ENCODE measurements at places on chromosomes 1 and 21. TPM values are rescaled to one million over a fixed set of nuclear protein-coding genes. Genes with fewer than 3 reads are reported as not detected.

PLPPR4 gene
- not detected for total RNA-seq

GRCh38 chr1:171948511-171948910 lies 107.2 kb downstream of the DNM3 start:
- peaks cover 10% of the 10 kb centered on the region for H3K27me3 ChIP-seq
- H3K36me3 ChIP-seq, result no peaks in the 10 kb centered on the region
- H3K27ac ChIP-seq, result no peak overlapping the region
- DNase-seq, result no peak

TLCD4 gene
- 0.03 TPM for total RNA-seq

ELAPOR1 gene
- 4.1 TPM for total RNA-seq

DNA sequence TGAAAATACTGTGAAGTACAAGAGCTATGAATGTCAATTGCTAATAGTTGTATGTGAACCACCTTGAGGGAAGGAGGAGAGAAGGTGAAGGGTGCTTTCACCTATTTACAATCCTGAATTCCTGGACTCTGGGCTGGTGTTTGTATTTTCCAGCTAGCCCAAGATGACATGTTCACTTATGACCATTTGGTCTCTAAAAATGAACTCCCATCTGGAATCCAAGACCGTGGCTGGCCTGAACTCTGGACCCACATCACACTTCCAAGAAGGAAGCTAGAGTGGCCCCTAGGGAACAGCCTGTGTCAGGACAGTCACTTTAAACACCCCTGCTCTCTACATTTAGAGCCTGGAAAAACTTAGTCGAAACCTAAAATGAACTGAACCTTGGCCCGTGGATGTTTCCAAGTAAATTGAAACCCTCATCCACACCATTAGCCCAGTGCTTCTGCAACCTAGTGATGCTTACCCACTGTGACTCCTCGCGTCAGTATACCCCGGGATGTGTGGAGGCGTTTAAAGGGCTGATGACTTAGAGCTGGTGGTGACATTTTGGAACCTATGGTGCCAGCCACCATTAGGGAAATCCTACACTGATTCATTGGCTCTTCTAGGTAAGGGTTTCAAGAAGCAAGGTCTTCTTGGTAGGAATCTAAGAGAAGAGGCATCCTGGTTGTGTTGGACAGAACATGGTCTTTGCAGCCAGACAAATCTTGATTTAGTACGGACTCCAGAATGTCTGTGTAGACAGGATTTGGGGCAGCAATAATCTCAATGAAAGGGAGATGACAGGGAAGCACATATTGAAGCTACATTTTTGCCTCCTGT lies 171.5 kb upstream of the IRF2BP2 start:
- H3K36me3 ChIP-seq, result no peaks in the 10 kb centered on the region
- no peak overlapping the region for H3K27ac ChIP-seq
- H3K27me3 ChIP-seq, result no peaks in the 10 kb centered on the region
- H3K4me3 ChIP-seq, result no peak overlapping the region
- no peaks in the 10 kb centered on the region for H3K4me1 ChIP-seq

CFAP45 gene
- 1.3 TPM for total RNA-seq

DNA sequence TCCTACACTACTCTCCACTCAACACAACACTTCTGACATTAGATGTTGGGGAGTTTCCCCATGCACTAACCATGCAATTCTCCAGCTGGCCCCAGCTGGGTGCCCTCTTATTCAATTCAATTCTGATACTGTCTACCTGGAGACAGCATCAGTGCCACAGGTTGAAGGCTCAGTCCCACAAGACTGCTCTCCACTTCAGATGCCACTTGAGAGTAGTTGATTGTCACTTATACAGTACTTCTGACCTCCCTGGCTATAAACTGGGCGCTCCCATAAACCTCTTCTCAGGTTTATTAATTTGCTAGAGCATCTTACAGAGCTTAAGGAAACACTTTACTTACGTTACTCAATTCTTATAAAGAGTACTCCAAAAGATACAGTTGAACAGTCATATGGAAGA lies 442.3 kb downstream of the LRRIQ3 start:
- DNase-seq, result no peak
- no peak overlapping the region for H3K27ac ChIP-seq
- no peaks in the 10 kb centered on the region for H3K36me3 ChIP-seq
- no peaks in the 10 kb centered on the region for H3K4me1 ChIP-seq
- H3K27me3 ChIP-seq, result no peaks in the 10 kb centered on the region
- H3K4me3 ChIP-seq, result no peak overlapping the region

GRCh38 chr1:245752561-245752960 lies 597.8 kb downstream of the KIF26B start:
- H3K4me3 ChIP-seq, result no peak overlapping the region
- H3K27me3 ChIP-seq, result no peaks in the 10 kb centered on the region
- no peak overlapping the region for H3K27ac ChIP-seq

DNA sequence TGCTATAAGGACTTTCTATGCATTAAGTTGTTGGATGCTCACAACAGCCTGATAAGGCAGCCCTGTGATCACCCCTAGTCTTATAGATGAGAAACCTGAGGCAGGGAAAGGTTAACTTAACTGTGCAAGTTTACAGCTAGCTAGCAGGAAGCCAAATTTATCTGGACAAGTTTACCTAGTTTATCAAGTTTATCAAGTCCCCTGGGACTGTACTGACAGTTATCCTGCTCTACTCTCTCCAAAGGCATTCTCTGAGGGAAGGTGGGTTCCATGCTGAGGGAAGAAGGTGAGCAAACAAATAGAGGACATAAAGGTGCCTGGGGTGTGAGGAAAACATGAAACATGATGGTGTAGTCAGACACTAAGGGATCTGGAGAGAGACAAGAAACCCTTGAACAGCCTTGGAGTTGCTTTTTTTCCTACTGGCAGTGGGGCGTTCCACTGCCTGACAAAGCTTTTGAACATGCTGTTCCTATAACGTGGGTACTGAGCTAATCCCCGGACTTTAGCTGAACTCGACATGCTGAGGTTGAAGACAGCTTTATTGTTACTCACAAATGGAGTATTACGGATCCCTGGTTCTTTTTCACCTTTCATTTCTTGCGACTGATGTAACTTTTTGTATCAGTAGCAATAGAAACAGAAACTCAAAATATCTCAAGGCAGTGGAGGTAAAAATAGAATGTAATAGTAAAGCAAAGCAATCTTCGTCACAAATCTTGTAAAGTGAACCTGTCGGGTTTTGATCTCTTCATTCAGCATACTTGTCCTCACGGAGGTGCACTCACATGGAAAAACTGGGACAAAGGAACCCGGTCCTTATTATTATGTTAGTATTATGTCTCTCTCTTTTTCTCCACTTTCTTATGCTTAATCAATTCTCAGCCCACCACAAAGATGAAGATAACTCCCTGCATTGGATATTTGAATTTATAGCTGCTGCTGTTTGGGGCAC lies 42.4 kb upstream of the ESRRG start:
- no peaks in the 10 kb centered on the region for H3K4me1 ChIP-seq
- no peak overlapping the region for H3K27ac ChIP-seq
- no peak overlapping the region for H3K4me3 ChIP-seq
- DNase-seq, result no peak
- H3K36me3 ChIP-seq, result no peaks in the 10 kb centered on the region

GRCh38 chr21:33370305-33370704 lies 32.9 kb upstream of the IFNGR2 start:
- DNase-seq, result no peak
- H3K36me3 ChIP-seq, result peaks cover 28% of the 10 kb centered on the region
- H3K27ac ChIP-seq, result no peak overlapping the region
- H3K4me3 ChIP-seq, result no peak overlapping the region

- H3K36me3 ChIP-seq, result peaks cover 38% of the 10 kb centered on the region
- H3K27me3 ChIP-seq, result no peaks in the 10 kb centered on the region
- H3K27ac ChIP-seq, result no peak overlapping the region
These were observed 93.6 kb downstream of the PKN2 start for GRCh38 chr1:88777604-88778149.

DNA sequence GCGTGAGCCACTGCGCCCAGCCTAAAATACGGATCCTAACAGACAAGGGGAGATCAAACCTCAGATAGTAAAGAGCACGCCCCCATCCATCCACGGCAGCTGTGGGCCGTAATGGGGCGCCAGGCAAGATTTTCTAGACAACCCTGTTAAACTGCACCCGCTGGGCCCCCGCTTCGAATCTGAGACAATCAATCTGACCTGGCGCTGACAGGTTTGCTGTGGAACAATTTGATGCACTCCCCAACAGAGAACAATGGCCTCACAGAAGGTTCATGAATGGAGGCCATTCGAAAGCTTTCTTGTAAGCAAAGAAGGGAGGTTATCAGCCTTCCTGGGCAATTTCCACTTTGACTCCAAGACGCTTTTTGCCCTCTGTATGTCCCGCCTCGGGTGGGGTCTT lies 30.5 kb downstream of the CLSTN1 start:
- DNase-seq, result no peak
- no peak overlapping the region for H3K27ac ChIP-seq
- no peaks in the 10 kb centered on the region for H3K27me3 ChIP-seq
- peaks cover 26% of the 10 kb centered on the region for H3K4me1 ChIP-seq

DNA sequence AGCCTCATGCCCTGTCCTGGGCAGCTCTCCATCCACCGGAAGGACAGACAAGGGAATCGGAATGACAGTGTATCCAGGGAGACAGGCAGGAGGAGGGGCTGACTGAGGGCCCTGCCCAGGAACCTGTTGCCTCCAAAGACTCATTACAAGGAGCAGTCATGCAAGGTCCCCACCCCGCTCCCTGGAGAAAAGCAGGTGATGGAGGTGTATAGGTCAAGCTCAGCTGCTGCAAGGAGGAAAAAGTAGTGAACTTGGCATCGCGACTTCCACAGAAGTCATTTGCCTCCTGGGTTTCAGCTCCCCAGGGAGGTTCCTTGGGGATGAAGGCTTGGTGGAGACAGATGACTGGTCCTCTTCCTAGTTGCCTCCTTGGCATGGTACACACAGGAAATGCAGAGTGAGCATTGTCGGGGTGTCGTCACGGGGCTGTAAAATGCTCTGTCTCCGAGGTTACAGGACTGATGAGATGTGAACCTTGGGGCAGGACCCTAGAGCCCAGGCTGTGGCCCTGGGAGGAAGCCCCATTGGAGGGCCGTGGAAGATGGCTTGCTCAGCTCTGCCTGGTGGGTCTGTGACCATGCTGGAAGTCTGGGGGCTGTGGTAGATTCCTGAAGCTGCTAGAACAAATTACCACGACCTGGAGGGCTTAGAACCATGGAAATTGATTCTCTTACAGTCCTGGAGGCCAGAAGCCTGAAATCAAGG lies 219.6 kb upstream of the C1orf174 start:
- no peaks in the 10 kb centered on the region for H3K36me3 ChIP-seq
- DNase-seq, result no peak
- no peak overlapping the region for H3K27ac ChIP-seq
- no peaks in the 10 kb centered on the region for H3K4me1 ChIP-seq
- no peak overlapping the region for H3K4me3 ChIP-seq

GRCh38 chr1:119549719-119550132 lies 42.7 kb downstream of the HSD3B1 start:
- no peaks in the 10 kb centered on the region for H3K27me3 ChIP-seq
- peak; percentile 17 for DNase-seq
- H3K36me3 ChIP-seq, result no peaks in the 10 kb centered on the region
- H3K4me1 ChIP-seq, result no peaks in the 10 kb centered on the region

- no peaks in the 10 kb centered on the region for H3K36me3 ChIP-seq
- peaks cover 10% of the 10 kb centered on the region for H3K4me1 ChIP-seq
- no peak overlapping the region for H3K4me3 ChIP-seq
- DNase-seq, result no peak
- H3K27ac ChIP-seq, result no peak overlapping the region
These were observed 87.1 kb downstream of the NDUFS5 start for GRCh38 chr1:39113109-39113743.

GRCh38 chr1:170927955-170928840 lies 7.1 kb upstream of the MROH9 start:
- H3K36me3 ChIP-seq, result no peaks in the 10 kb centered on the region
- no peak overlapping the region for H3K27ac ChIP-seq

DDR2 gene
- 0.18 TPM for total RNA-seq

- peaks cover 6% of the 10 kb centered on the region for H3K27me3 ChIP-seq
- no peaks in the 10 kb centered on the region for H3K36me3 ChIP-seq
- no peak for DNase-seq
- H3K4me1 ChIP-seq, result peaks cover 5% of the 10 kb centered on the region
- H3K27ac ChIP-seq, result no peak overlapping the region
- no peak overlapping the region for H3K4me3 ChIP-seq
These were observed 2.6 kb upstream of the TSPAN1 start for GRCh38 chr1:46172321-46172720.

DNA sequence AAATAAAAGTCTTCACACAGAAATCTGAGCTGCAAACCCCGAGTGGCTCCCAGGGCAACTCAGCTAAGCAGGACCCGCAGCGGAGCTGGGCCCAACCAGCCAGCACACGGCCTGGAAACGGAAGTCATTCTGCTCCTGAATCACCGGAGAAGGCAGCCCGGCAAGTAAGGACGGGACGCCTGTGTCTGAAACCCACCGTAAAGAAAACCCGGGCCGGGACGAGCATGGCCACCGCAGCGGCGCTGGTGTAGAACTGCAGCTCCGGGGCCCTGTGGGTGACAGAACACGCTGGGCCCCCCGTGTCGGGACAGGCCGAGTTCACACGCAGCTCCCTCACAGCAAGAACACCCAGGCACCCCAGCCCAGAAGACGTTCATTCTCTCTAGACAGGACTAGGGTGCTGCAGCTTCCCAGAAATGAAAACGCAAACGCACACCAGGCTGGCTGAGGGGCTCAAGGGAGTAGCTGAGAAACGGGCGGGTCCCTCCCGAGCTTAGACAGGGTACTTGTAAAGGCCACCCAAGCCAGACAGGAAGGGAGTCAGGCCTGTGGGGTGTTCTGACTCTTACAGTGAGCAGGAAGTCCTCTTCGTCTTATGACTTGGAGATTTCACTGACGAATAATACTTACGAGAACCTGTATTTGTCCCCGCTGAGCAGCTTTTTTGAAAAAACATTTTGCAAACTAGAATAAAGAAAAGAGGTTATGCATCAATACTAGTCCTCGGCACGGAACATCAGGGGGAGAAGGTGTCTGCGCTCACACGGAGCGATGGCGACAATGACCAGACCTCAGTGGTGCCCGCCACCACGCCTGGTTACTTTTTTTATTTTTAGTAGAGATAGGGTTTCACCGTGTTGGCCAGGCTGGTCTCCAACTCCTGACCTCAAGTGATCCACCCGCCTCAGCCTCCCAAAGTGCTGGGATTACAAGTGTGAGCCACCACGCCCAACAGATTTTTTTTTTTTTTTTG lies 10.9 kb upstream of the CDK11B start:
- H3K4me1 ChIP-seq, result peaks cover 2% of the 10 kb centered on the region
- H3K36me3 ChIP-seq, result peaks cover 16% of the 10 kb centered on the region
- H3K27ac ChIP-seq, result no peak overlapping the region
- H3K4me3 ChIP-seq, result no peak overlapping the region
- no peak for DNase-seq
- no peaks in the 10 kb centered on the region for H3K27me3 ChIP-seq

- DNase-seq, result no peak
- H3K36me3 ChIP-seq, result no peaks in the 10 kb centered on the region
- H3K27me3 ChIP-seq, result peaks cover 1% of the 10 kb centered on the region
- no peak overlapping the region for H3K27ac ChIP-seq
These were observed 29.1 kb upstream of the SOAT1 start for GRCh38 chr1:179264507-179264906.

All from activated CD4-positive, alpha-beta memory T cell treated with anti-CD3 and anti-CD28 coated beads, Interleukin-2, amount 10 ng/mL, durations not matched to agents 7 days and 5 days (primary cell).